C1 segment of cervical spinal cord (tissue), 14 donors: ENCODE measurements at places on chromosomes 4 and X.

GRCh38 chr4:16573739-16574138 is 324.7 kb downstream of the LDB2 start:
- DNase-seq, result no peak

DNA sequence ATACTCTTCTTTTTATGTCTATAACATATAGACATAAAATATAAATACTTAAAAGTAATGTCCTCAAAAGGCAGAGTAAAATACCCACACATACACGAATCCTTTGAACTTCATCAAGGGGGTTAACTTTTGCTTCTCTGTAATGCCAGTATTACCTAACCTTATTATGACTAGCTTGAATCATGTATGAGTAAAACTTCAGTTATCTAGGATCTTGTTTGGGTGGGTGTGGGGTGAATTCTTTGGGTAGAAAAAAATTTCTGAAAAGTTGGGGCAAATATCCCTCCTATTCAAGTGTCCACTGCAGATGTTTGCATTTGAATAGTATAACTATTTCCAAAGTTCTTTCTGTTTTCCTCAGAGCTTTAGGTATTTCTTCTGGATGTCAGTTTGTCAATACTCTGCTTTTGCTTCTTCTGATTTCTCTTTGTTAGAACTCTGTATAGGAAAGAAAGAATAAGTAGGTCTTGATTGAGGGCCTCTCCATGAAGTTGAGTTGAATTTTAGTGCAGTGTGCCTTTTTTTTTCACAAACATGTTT is 173.8 kb downstream of the ADGRL3 start:
- no peak for DNase-seq

DNA sequence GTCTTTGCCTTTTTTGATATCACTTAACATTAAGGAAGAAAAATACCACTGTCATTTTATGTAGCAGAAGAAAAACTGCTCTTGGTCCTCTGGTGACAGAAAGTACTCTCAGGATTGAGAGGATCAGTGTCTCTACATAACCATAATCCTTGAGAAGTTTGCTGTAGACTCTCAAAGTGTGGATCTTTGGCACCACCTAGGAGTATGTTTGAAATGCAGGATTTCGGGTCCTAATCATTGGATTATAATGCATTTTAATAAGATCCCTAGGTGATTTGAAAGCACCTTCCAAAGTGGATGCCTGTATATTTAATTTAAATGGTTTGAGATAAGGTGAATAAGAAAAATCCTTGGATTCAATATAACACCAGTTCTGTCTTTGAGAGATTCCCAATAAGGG is 23.2 kb downstream of the MOB1B start:
- DNase-seq, result no peak

DNA sequence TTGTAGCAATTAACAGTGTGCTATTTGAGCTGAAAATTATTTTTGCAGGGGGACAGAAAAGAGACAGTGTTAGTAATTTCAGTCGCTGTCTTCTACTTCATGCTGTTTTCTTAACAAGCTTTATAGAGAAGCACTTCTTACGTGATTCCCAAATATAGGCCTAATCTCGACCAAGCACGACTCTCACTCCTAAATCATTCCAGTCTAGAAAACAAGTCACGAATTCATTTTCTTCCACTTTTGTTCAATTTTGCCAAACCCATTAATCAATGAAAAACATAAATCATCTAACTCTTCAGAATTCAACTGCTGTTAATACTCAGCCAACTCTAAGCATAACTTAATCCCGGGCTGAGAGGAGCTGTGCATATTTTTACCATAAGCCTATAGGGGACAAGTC is 21.0 kb upstream of the FHL1 start:
- DNase-seq, result no peak

DNA sequence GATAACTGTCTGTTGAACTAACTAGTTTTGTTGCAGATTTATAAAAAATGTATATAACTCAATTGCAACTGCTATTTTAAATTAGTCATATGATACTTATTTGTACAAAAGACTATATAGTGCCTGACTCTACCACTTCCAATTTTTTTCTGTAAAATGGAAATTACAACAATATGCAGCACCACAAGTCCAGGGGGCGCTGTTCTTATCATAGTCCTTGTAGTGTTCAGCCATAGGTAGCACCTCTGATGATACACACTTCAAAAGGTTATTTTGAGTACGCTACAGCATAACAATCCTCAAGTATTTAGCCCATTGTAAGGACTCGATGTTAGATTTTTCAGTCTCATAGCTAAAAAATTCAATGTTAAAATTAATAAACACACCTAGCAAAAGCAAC is 174.9 kb downstream of the CORIN start:
- DNase-seq, result no peak

- no peak for DNase-seq
Observed at GRCh38 chr4:48255959-48256342, 13.7 kb downstream of the TEC start.

DNA sequence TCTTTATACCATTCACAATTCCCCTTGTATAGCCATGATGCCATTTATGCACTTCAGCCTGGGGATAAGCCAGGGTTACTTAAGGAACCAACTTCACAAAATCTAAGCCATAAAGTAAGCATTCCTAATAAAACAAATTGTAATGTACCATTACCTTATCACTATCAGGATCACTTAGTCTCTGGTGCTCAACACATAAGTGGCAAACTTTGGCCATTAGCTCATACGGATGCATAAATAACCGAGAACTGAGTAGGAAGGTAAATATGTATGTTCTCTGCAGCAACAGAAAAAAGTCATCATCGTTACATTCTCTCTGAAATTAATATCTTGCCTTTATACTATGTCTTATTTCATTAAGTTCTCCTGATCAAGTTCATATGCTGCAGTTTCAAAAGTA is 14.4 kb downstream of the RASGEF1B start:
- DNase-seq, result no peak

DNA sequence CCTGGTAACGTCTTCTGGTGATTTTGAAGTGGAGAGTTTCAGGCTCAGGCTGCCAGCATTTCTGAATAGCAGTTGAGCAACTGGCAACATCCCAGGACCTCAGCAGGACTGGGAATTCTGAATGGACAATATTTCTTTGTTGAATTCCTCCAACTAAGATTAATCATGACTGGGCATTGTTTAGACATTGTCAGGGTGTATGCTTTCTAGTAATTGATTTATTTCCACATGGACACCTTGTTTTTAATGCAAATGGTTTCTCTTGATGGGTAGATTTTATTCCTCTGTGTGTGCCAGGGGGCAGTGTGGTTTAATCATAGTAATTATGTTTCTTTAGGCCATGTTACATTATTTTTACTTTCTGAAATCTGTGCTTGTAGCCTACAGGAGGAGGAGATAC is 1004.7 kb upstream of the LCORL start:
- peak; percentile 4 for DNase-seq

DNA sequence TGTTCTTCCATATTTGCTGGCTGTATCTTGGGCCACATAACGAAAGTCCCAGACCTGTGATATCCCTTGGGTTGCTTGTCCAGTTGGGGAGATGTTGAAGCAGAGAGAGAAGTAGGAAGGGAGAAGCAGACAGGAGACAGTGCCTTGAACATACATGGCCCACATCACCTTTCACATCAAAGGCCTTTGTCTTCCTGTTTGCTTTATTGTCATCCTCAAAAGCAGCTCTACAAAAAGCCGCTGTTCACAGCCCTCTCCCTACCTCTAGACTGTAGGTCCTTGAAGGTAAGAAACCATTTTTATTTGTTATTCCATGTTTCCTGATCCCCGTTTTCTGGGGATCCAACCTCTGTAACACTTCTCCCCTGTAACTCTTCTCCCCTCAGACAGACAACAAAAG is 14.9 kb downstream of the USP26 start:
- DNase-seq, result no peak

DNA sequence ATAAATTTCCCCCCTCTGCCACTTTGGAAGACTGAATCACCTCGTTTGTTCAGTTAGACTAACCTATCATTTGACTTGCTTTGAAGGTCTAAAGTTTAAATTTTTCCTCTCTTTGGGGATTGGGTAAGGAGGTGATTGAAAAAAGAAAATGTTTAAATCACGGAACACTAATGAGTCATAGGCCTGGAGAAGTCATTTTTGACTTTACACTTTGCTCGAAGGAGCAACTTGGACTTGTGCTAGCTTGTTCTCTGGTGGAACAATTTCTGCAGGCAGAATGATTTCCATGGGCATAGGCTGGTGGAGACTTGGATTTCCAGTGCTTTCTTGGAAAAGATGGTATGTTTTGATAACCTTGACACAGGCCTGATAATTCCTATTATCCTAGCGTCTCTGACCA is 10.5 kb upstream of the GLUD2 start:
- DNase-seq, result no peak

DNA sequence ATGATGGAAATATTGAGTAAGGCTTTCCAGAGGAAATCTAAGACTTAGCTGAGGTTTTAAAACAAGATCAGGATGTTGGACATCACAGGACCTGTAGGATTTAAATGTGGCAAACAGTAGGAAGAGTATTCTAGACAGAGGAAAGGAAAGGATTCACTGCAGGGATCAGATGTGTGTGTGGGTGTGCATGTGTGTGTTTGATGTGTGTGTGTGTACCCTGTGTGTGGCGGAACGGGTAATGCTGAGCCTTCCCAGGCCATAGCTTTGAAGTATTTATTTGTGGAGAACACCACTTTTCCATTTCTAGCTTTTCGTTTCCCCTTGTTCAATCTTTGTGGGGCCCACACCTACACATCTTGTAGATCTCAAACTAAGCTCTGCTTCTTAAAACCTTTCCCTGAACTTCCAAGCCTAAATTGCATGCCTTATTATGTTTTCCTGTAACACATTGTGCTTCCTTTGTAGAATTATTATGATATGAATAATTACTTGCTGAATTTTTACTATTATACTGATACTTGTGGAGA is 6.9 kb downstream of the GUCY1A1 start:
- no peak for DNase-seq

DNA sequence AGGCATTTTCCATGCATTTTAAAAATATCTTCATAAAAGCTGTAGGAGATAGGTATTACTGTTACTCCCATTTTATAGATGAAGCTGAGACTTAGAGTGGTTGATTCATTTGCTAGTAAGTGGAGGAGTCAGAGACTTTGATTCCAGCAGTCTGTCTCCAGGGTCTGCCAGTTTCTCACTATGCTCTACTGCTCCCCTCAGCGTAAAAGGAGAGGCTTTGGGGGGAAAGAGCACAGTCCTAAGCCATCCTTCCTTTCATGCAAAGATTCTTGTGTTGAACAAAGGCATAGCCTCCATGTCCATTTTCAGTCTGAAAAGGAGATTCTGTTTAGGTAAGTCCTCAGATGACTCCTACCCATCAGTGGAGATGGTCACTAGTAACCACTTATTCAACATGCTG is 117.7 kb upstream of the TMEM150C start:
- no peak for DNase-seq

- no peak for DNase-seq
Observed at GRCh38 chrX:96389281-96390047, 295.2 kb upstream of the DIAPH2 start.

GRCh38 chrX:10433296-10433965 is 187.0 kb downstream of the MID1 start:
- DNase-seq, result no peak

- DNase-seq, result no peak
Observed at GRCh38 chr4:68850293-68850692, 34.5 kb downstream of the UGT2B10 start.

DNA sequence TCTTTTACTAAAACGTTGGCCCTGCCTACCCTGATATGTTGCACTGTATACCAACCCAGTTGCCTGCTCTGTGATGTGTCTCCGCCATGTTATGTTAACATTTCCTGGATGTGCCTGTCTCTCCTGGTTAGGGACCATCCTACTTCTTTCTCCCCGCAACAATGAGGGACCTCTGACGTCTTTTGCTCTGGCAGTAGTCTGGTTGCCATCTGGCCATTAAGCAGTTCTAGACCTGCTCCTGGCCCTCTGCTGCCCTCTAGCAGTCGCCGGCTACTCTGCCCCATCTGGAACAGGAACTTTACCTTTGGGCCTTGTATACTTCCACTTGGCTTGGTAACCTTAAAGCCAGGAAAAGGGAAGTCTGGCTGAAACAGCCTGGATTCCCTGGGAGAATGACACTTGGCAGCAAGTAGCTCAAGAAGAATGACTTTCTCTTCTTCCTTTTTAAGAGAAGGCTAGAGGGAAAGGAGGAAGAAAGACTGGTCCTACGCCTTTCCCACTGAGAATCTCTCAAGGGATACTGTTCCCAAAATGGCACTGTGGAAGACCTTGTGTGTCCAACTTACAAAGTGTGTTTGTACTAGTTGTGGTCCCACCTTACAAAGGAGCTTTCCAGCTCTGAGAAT is 63.5 kb downstream of the GPC3 start:
- DNase-seq, result no peak

GRCh38 chr4:87911252-87911774 is 64.2 kb upstream of the SPP1 start:
- DNase-seq, result no peak

GRCh38 chr4:101019941-101020401 is 327.4 kb downstream of the PPP3CA start:
- no peak for DNase-seq

- DNase-seq, result no peak
Observed at GRCh38 chrX:25858273-25858880, 279.8 kb upstream of the MAGEB18 start.

GRCh38 chrX:95059909-95060308 is 1385.9 kb downstream of the FAM133A start:
- no peak for DNase-seq

- DNase-seq, result no peak
Observed at GRCh38 chrX:154123241-154124219, 20.5 kb upstream of the OPN1LW start.

GRCh38 chr4:39181520-39181904 is 817 bp upstream of the WDR19 start:
- no peak for DNase-seq

DNA sequence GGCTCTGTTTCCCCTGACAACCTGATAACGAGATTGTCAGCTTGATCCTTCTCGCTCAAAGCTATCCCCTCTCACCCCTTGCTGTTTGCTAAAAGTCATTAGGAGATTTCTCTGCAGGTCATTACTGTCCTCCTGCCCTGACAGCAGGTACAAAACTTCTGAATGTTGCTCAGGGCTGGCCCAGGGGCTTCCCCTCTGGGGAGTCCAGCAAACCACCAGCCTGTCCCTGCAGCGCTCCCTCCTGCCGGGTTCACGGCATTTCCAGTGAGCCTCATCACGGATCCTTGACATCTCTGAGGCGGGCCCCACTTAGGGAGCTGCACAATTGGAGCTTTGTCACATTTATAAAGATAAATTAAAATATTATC is 5.2 kb upstream of the SORCS2 start:
- no peak for DNase-seq

GRCh38 chr4:184762100-184762499 is 28.2 kb upstream of the CENPU start:
- DNase-seq, result no peak

GRCh38 chr4:56156141-56156540 is 207.4 kb downstream of the CEP135 start:
- DNase-seq, result no peak

GRCh38 chr4:182126603-182127002 is 116.6 kb upstream of the TENM3 start:
- no peak for DNase-seq

GRCh38 chrX:102085706-102086105 is 39.8 kb upstream of the TCEAL2 start:
- no peak for DNase-seq
